HT-29 (cell line): ENCODE measurements at places on chromosomes 12 and 14.

DNA sequence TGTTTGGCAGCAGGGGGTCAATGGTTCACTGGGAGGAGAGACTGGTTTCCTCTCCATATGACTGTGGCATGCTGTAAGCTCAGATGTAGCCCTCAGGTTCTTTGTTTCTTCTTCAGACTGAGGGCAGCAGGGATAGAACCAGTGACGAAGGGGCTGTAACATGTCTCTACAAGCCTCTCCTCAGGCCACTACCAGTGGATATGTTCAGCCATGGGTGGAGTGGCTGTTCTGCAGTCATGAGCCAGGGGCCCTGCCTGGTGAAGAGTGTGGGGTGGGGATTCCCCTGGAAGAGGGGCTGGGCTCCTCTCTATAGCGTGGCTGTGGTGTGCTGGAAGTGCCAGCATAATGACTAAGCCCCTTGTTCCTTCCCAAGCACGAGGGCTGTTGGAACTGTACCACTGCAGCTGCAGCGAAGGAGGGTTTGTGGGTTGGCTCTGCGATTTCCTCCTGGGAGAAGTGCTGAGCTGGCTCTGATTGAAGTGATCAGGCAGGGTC is 55.8 kb downstream of the CMAS start:
- DNase-seq = no peak

GRCh38 chr14:68616221-68616902 is 176.5 kb downstream of the ZFP36L1 start:
- peak; percentile 58 for DNase-seq

GRCh38 chr12:114221957-114222630 is 183.8 kb downstream of the TBX5 start:
- DNase-seq = no peak

DNA sequence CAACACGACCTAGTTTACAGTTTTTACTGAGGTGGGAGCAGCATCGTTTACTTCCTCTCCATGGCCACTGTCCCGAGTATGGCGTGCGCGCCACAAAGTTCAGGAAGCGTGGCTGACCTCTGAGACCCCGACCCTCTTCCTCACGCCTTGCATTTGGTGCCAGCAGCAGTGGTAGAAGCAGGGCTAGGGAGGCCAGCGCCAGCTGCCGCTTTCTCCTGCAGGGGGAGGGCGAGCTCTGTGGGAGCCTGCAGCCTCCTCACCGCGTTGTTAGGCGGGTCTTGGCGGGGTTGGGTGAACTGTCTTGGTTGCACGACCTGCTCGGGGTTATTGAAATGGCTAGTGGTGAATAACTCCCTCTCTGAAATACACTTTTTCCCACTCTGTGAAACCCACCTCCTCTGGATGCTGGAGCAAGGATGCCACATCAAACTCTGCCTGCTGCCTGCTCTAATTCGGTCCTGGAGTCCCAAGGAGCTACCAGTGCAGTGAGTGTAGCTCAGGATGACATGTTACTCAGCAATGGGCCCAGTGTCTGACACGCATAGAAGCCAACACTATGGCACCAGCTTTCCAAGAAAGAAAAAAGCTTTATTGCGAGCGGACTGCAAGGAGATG is 22.3 kb upstream of the TDRD9 start:
- DNase-seq = no peak

DNA sequence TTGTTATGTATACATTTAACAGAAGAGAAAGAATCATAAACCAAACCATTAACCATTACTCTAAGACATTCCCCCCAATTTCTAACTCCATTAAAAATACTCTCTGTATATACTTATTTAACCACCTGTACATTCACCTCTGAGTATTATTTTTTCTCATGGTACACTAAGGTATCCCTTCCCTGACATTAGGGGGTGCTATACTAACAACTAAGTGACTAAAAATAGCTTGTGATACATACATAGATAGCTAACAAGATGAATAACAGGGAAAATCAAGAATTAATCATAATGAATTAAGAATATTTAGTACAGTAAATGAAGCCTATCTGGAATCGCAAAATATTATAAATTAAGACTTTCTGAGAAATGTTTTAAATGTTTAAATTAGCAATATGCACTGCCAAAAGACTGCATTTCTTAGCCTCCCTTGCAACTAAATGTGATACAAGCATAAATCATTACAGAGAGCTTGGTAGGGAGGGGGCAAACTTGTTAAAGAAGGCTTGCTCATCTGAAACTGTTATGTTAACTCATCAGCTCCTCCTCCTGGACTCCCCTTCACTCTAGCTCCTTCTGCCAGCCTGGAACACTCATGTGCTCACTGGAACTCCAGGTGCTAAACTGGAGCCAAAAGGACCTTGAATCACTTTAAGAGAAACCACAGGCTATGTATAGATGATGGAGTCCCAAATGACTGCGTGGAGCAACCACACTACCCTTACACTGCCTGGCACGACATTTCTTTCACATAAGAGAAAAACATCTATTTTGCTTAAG is 14.9 kb downstream of the C2CD5 start:
- peak; percentile 64 for DNase-seq

DNA sequence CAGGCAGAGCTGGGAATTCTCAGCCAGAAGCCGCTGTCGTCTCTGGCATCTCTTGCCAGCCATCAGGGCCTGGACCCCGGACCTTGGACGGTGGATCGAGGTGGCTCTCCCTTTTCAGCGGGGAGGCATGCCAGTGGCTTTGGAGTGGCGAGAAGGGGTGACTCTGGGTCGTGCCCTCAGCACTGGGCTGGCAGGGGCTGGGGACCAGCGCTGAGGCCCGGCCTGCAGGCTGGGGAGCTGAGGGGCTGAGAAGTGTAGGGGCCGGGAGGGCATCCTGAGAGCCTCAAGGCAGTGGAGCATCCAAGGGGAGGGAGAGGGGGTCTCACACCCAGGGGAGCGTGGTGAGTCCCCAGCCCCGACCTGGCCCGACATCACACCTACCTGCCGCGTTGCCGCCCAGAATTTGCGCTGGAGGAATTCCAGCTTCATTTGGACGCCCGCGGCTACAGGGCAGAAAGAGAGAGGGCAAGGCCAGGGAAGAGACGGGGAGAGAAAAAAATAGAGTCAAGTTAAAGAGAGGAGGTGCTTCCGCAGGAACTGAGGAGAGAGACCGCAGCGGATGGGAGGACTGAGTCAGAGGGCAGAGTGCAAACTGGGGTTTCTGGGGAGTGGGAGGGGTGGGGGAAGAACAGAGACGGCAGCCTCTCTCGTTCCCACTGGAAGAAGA is 9.0 kb upstream of the LRTM2 start:
- DNase-seq = no peak

- no peak for DNase-seq
These were observed 223.1 kb downstream of the ANO6 start for GRCh38 chr12:45439039-45439438.

DNA sequence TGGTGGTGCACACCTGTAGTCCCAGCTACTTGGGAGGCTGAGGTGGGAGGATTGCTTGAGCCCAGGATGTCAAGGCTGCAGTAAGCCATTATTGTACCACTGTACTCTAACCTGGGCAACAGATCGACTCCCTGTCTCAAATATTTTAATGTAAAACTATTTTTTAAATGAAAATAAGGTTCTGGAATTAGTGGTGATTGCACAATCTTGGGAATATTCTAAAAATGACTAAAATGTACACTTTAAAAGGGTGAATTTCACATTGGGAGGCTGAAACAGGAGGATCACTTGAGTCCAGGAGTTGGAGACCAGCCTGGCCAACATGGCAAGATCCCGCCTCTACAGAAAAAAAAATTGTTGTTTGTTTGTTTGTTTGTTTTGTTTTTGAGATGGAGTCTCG is 12.9 kb upstream of the TMBIM6 start:
- no peak for DNase-seq

DNA sequence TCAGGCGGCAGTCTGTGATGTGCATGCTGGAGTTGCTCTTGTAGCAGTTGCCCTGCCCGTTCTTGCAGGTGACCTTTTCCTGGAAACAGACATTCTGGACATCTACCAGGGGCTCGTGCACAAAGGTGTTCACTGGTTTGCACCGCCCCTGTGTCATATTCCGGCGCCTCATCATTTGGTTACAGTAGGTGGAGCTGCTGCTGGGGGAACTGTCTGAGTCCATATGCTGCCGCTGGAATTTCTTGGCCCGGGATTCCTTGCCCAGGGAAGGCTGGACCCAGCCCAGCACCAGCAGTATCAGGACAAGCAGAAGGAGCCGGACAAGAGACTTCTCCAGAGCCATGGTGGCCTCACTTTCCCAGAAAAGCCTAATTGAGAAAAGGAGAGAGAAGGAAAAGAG is 918 bp downstream of the RNASE1 start:
- DNase-seq = peak; percentile 32

- no peak for DNase-seq
These were observed 34.7 kb downstream of the APPL2 start for GRCh38 chr12:105201299-105201698.

- no peak for DNase-seq
These were observed 53.1 kb downstream of the PPP1R36 start for GRCh38 chr14:64602826-64603225.

DNA sequence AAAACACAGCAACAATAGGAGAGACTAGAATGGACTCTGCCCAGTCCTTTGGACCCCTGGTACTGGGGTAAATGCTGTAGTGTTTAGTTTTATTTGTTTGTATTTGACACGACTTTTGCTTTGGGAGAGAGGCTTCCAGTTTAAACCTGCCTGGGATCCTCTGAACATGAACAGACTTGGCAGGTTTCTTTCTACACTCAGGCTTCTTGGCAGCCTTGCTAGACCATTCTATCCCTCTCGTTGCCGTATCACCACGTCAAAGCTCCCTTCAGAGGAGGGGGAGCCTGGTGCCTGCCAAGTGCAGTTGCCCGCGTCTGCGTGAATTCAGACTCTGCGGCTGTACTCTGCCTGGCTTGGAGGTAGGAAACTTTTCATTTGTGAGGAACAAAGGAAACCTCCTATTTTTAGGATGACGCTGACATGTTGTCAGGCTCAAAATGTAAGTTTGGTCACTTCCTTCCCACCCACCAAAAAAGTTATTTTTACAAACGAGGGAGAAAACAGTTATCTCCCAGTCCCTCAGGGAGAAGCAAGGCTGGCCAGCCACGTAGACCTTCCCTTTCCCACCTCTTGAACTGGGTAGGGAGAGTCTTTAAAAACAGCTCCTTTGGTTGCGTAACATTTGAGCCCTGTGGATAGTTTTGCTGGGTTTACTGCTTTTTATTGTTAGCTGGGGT is 25.9 kb downstream of the CD9 start:
- DNase-seq = no peak

- DNase-seq = no peak
These were observed 19.9 kb downstream of the BDKRB2 start for GRCh38 chr14:96224480-96225096.

DNA sequence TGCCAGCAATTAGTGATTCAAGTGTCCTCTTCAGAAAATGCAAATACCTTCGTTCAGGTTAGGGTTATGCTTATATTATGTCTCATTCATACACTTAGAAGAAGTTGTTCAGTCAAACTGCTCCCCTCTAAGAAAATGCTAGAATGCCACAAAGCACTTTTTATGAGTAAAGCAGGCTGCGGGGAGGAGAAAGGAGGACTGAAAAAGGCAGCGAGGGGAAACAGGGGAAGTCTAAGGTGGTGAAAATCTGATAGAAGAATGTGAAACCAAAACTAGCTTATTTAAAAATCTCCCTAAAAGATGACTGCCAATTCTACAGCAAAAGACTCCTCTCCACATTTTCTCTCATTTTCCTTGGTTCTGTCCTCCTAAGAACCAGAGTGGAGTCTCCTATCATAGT is 70.1 kb downstream of the PRKD1 start:
- DNase-seq = no peak

- DNase-seq = no peak
These were observed 138.9 kb downstream of the CACNA1C start for GRCh38 chr12:2191534-2192153.

DNA sequence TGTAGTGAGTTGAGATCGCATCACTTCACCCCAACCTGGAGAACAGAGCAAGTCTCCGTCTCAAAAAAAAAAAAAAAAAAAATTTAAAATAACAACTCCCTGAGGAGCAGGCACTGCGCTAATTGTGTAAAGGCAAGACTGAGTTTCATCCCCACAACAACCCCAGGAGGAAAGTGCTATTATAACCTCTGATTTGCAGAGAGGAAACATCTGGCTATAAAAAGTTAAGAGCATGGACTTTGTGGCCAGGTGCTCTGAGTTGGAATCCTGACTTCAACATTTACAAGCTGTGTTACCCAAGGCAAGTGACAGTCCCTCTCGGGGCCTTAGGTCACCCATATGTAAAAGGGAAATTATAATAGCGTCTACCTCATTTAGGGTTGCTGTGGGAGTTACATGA is 76.0 kb upstream of the MYL2 start:
- DNase-seq = no peak
